ENCODE measurements at places on chromosomes 12 and 14.

GRCh38 chr12:14776236-14776961 lies 26.9 kb downstream of the WBP11 start:
- no peak for DNase-seq

- DNase-seq = no peak
These were observed 46.3 kb downstream of the STON2 start for GRCh38 chr14:81353691-81354323.

DNA sequence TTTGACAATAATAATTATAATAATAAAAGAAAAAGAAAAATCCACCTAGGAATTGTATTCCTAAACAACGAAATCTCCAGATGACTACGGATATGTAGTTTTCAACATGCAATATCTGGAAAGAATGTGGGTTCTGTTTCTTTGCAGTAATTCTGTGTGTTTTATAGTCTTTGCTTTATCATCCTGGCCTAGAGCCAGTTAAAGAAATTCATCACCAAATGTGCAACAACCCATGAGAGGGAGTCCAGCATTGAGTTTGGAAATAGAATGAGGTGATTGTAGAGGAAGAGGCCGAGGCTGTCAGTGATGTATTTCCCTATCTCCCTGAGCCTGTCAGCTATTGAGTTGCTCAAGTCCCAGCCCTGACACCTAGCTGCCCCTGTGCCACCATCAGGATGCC lies 200.5 kb upstream of the DCN start:
- DNase-seq = no peak

DNA sequence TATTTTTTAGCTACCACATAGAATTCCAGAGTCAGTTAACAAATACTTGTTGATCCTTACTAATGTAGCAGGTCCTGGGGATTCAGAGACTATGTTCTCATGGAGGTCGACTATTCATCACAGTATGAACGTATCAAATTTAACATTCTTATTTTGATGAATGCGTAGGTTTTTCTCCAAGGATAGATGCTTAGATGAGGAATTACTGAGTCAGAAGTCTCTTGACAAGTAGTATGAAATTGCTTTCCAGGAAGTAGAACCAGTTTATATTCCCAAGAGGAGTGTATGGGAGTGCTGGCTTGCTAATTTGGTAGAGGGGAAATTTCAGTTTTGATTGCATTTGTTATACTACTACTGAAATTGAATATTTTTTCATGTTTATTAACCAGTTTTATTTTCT lies 42.8 kb upstream of the CRADD start:
- no peak for DNase-seq

DNA sequence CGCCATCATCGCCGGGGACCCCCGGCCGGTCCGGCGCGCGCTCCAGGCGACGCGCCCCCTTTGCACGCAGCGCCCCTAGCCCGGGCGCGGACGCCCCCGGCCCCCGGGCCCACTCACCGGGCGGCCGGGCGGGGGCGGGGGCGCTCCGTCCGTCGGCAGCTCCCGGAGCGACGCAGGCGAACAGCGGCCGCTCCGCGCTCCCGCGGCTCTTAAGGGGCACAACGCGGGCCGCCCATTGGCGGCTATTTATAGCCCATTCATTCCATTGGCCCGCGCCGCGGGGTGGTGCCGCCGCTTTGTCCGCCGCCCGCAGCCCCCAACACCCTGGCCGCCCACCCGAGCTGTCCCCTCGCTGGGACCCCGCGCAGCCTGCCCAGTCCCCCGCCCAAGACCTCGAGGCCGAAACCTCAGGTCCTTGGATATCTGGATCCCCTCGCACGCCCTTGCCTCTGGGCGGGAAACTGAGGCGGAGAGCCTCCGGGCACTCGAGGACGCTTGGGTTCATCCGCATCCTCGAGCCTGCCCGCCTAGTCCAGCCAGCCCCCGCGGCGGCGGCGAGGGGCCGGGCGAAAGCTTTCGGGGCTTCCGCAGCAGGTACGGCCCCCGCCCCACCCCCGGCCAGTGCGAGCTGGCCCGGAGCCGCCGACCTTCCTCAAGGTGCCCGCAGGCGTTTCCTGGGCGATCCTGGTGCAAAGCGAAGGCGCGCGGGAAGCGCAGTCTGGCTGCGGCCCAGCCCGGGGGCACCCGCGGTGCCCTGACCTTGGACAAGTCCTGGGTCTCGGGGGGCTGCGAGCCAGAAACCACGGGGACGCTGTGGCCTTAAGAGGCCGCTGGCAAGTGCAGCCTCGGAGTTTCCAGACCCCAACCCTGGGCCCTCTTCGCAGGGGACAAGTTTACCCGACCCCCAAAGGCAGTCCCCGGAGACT lies at the start of gene CKB:
Gene CKB (minus strand): TSS at position 182 of the 926 bp plus-strand sequence. CDS start 337 bp downstream, outside the sequence.
- no peak for DNase-seq

GRCh38 chr12:84696281-84696680 lies 216.3 kb downstream of the SLC6A15 start:
- no peak for DNase-seq

DNA sequence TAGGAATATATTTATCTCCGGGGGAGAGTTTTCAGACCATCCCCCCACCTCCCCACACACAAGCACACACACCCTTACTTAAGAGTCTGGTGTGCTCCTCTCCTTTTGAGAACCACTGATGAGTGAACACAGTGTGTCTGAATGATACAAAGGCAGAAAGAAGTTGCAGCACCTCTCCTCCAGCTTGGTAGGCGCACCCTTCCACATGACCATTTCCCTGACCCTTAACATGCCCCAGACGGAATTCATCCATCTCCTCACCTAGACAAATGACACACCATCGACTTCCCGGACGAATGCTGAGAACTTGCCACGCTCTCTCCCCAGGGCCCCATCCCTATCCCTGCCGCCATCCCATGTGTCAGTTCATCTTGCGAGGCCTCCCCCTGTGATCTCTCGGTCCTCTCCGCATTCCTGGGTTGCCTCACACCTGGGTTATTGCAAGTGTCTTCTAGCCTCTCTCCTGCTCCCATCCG lies 3.9 kb downstream of the TNFRSF1A start:
- DNase-seq = no peak

- DNase-seq = no peak
These were observed 1787.2 kb upstream of the SEL1L start for GRCh38 chr14:83320837-83321236.

All from activated CD8-positive, alpha-beta memory T cell treated with anti-CD3 and anti-CD28 coated beads, Interleukin-2, amount 50 U/mL, for 48 hours (primary cell).